Activated naive CD8-positive, alpha-beta T cell treated with anti-CD3 and anti-CD28 coated beads, Interleukin-2, amount 50 U/mL, for 16 hours (primary cell): ENCODE measurements at places on chromosomes 12 and 14.

DNA sequence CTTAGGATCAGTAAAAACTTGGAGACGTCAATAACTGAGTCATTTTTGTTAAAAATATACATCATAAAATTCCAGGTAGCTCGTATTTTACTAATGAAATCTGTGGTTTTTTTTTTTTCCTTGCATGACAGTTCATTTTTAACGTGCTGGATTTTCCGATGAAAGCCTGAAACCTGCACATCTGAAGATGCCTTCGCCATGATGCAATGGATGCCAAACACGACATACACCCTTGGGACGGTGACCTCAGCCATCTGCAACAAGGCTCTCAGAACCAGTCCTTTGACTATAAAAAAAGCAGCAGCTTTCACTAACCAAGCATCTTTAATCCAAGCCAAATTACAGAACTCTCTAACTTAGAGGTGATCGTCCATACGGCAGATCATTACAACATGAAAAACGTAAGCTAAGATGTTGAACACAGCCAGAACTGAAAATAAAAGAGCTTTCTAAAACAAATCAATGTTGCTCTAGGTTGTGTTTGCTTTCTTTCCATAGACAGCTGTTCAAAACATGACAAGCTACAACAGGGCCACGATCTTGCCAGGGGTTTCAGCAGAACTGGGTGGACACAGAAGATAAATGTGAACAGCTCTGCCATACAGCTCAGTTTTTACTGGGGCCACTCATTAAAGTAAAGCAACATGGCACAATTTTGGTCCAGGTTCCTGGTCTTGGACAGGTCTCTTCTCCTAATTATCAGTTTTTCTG lies 7.8 kb downstream of the NIN start:
- no peak for DNase-seq

GRCh38 chr12:47740606-47741339 lies 15.5 kb upstream of the ENDOU start:
- DNase-seq, result no peak

GRCh38 chr12:65602610-65603295 lies 221.5 kb upstream of the HMGA2 start:
- DNase-seq, result no peak

DNA sequence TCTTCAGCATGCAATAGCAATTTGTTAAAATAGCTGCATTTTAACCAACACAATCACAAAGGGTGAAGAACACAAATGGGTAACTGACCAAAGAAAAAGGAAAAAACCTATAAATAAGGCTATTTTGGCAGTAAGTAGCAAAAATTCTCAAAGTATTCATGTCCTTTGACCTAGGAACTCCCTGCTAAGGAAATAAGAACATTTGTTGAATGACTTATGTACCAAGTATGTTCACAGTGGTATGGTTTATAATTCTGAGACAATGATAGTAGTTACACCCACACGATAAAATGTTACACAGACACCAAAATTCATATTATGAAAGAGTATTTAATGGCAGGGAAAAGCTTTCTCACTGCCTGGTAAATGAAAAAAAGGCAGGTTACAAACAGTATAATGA lies 16.9 kb downstream of the CCDC88C start:
- DNase-seq, result no peak

GRCh38 chr14:68924186-68925158 lies 54.6 kb downstream of the ACTN1 start:
- DNase-seq, result no peak

- DNase-seq, result no peak
Measured at GRCh38 chr12:1918081-1918883, at the start of gene CACNA2D4. CACNA2D4 (minus strand) TSS chr12:1918652; CDS start chr12:1918473, 179 bp downstream.

GRCh38 chr14:57212919-57213318 lies 55.8 kb downstream of the EXOC5 start:
- no peak for DNase-seq

DNA sequence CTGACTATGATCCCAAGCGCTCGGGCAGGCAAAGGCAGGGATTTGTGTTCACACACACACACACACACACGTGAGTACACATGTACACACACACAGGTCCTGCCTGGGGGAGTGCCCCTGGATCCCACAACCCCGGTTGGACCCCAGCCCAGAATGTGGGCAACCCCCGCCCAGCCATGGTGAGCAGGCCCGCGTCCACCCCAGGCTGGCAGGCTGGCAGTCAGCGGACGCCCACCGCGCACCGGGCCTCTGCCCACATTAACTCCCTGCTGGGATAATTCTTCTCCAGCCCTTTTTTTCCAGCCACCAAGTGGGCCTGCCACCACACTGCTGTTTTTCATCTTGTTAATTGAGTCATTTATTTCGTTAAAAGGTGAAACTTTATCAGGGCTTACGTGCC lies 256.2 kb downstream of the BCL11B start:
- no peak for DNase-seq

DNA sequence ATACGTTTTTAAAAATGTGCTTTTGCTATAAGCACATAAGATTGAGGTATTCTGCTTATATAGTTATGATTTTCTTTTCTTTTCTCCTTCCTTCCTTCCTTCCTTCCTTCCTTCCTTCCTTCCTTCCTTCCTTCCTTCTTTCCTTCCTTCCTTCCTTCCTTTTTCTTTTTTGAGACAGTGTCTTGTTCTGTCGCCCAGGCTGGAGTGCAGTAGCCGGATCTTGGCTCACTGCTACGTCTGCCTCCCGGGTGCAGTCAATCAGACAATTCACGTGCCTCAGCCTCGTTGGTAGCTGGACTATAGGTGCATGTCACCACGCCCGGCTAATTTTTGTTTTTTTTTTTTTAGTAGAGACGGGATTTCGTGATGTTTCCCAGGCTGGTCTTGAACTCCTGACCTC lies 5.8 kb downstream of the CFAP54 start:
- DNase-seq, result no peak
